ENCODE measurements at places on chromosomes 6 and 20.

- no peak for DNase-seq
Observed at GRCh38 chr6:141540207-141540606, 592.5 kb upstream of the GJE1 start.

- no peak for DNase-seq
Observed at GRCh38 chr6:13373919-13374318, 45.6 kb upstream of the TBC1D7 start.

GRCh38 chr6:88368071-88368787, 202.1 kb upstream of the CNR1 start:
- peak; percentile 17 for DNase-seq

DNA sequence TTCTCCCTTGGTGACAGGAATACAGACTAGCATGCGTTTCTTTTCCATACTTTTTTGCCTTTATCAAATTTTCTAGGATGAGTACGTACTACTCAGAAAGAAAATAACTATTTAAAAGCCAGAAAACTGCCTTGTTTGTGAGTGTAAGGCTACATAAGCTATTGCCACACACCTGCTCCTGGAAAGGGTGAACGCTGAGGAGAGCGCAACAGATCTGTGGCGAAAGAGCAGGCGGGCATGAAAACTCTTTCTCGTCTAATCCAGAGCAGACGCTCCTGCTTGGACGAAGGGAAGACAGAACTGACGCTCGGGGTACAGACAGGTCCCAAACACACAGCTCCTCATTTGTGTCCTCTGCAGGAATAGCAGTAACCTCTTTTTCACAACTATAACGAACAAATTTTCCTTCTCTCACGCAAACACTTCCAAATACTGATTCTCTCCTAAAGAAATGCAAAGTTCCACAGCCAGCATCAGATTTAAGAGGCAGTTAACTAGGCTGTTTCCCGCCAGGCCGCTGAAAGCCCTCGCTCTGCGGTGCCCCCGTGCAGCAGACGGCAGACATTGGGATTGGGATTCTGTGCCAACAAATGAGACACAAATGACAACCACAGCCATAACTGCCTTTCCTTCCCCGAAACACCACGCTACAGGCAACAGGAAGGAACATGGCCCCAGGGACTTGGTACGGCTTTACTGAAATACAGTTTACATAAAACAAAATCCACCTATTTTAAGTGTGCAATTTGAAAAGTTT, 20.0 kb downstream of the TAF4 start:
- no peak for DNase-seq

DNA sequence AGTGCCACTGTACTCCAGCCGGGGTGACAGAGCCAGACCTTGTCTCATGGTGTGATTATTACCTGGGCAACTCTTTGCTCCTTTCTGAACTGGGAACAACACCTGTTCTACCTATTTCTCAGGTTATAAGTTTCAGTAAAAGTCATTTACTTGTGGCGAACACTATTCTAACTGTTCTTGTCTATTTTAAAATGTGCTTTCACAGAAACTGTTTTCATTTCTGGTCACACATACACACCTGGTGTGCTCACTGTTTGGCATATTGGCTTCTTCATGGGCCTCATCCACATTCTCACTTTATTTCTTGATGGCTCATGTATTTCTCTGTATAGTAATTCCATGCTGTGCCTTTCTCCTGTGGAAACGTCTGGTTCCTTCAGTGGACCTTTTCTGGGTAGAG, 30.5 kb upstream of the XRN2 start:
- no peak for DNase-seq

All from mesenchymal stem cell (in vitro differentiated cells and primary cell).